Suppressor macrophage (primary cell): ENCODE measurements at places on chromosomes 5 and 9.
A peak's percentile ranks its signal among the peaks of the same experiment; 100 is the strongest.

DNA sequence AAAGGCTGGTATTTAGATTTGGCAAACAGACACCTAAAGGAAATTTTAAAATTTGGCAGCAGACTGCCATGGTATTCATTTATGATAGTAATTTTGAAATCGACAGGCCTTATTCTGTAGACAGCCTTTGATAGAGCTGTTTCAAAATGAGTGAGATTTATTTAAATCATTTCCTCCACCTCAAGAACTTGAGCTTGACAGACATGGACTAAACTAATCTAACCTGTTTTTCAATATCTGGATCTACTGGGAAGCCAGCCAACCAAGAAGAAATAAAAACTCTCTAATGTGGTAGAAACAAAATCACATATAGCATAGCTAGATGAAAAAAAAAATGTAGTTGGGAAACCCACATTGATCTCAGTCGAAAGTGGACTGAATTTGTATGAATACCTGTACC lies 56.9 kb upstream of the RASA1 start:
- no peak for DNase-seq

- no peak for DNase-seq
Observed at GRCh38 chr5:180099733-180100611, 28.4 kb upstream of the RNF130 start.

DNA sequence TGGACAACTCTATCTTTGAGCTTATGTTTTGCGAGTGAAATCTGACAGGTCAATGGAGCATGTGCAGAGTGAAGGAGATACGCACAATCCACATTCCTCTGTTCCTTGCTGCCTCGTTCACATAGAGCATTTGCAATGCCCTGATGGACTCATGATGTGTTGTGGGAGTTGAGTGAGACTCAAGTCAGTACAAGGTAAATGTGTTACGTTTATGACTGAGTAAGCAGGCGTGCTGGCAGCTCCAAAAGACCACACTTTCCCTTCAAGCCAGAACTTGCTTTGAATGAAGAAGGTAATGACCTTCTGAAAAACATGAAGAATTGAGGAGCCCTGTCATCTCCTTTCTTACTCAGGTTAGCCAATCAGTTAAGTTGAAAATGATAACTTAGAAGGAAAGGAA lies 477.8 kb downstream of the CTNND2 start:
- no peak for DNase-seq

- DNase-seq: no peak
Observed at GRCh38 chr5:62671479-62671878, 92.9 kb downstream of the LRRC70 start.

DNA sequence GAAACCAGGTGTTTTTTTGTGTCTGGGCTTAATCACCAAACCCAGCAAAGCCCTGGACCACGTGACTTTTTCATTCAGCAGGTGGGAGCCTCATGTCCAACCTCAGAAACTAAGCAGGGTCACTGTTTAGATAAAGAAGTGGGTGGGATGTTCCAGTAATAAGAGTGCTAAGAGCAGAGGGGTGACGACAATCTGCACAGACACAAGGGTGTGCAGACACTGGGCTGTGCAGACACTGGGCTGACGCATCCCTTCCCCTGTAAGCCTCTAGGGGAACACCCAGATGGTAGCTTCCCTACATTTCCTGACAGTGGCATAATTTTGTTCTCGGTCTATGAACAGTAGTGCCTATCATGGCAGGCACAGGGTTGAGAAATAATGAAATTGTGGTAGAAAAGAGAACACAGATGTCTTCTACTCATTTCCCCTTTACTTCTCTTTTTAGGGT lies 85.1 kb downstream of the SAXO1 start:
- peak; percentile 74 for DNase-seq

- no peak for DNase-seq
Observed at GRCh38 chr9:83996126-83996525, 15.5 kb downstream of the RMI1 start.

DNA sequence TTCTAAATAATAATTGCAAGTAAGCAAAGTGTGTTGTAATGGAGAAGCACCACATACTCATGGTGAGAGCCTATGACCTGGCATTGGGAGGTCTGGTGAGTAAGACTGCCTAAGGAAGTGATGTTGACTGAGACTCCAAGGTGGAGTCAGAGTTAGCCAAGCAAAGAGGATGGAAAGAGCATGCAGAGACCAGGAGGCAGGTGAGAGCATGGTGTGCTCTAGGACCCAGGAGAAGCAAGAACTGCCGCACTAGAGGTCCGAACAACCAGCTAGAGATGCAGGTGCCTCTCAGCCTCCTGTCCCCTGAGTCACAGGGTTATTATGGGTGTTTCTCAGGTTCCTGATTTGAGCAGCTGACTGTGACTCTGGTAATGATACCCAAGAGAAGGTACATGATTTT lies 27.3 kb downstream of the ANP32B start:
- DNase-seq: peak; percentile 6

DNA sequence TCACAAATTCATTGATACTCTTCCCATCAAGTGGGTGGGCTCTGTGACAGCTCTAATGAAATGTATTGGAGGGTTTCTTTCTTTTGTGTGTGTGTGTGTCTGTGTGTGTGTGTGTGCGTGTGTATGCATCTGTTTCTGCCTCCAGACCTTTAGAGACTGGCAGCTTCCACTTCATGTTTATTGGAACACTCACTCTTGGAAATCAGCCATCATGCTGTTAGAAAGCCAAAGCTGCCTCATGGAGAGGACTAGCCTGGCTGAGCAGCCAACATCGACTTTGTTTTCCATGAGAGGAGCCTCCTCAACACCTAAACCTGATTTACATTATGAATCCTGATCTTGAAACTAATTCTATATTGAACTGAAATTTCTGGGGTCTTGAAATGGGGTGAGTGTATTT lies 128.5 kb upstream of the FAM174A start:
- DNase-seq: no peak

DNA sequence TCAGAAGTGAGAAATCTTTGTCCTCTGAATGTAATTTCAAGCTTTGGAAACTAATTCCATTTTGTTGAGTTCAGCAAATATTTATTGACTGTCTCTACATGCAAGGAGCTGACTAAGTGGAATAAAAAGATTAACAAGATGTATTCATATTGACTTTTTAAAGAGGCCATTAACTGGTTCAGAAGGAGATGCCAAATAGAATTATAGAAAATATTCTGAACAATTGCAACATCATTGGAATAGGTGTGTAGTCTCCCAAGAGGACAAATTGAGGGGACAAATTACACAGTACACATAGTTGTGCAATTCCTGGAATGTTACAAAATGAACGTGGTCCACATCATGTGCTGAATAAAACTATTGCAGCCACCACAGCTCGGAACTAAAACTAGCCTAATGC lies 224.2 kb downstream of the NPR3 start:
- no peak for DNase-seq

DNA sequence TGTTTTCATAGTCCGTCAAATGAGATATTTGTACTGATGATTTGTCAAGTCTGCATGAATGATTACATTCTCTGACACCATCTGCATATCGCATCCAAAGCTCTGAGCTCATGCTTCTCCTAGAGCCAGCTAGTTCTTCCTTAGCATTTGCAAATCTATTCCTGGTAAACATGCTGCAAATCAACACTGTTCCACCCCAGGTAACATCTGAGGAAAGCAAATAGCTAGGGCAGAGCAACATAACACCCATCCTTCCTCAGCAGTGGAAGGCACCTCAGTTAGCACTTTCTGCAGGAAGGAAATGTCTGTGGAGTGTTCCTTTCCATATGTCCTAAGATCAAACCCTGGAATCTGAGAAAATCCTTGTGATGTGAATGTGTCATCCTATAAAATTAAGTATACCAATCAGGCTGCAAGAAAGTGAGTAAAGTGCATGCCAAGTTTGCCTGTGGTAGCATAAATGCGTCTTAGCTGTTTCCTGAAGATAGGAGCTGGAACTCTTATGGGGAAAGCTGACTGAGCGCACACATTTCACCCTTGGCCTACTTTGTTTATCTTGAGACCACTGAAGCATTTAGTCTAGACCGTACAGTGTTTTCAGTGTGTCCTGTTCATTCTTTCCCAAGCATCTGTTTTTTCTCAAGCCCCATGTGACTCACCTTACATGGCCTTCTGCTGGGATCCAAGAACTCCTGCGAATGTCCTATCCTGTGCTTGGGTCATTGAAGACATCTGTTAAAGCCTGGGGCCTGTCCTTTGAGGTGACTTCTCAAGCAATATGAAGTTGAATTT lies 50.9 kb upstream of the STARD4 start:
- no peak for DNase-seq

DNA sequence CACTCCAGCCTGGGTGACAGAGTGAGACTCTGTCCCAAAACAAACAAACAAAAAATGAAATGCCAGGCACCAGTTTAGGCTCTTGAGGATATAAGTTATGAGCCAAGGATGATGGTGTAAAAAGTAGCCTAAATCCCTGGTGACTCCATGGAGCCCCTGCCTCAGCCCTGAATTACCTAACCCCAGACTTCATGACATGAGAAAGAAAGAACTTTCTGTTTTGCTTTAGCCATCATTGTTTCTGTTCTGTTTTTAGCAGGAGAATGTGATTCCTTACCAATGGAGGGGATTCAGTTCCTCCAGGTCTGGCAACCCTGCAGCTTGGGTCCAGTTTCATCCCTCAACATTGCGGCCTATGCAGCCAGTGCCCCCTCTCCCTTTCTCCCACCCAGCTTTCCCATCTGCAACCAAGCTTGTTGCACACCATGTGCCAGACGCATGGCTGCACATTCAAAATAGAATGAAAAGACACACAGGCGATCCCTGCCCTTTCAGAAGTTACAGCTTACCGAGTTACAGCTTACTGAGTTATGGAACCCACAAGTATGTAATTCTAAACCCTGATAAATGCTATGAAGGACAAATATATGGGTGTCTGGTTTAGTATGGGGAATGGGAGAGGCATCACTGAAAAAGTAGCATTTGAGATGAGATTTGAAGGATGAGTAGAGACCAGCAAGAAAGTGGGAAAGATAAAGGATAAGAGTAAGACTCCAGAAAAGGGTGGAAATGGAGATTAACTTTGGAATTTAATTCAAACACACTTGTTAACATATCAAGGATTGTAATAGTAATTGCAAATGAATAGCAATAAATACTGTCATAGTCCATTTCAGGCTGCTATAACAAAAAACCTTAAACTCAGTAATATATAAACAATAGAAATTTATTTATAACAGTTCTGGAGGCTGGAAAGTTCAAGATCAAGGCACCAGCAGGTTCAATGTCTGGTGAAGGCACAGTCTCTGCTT lies 6.0 kb upstream of the SEMA5A start:
- no peak for DNase-seq

- no peak for DNase-seq
Observed at GRCh38 chr5:56641635-56642260, 173.6 kb upstream of the MAP3K1 start.

DNA sequence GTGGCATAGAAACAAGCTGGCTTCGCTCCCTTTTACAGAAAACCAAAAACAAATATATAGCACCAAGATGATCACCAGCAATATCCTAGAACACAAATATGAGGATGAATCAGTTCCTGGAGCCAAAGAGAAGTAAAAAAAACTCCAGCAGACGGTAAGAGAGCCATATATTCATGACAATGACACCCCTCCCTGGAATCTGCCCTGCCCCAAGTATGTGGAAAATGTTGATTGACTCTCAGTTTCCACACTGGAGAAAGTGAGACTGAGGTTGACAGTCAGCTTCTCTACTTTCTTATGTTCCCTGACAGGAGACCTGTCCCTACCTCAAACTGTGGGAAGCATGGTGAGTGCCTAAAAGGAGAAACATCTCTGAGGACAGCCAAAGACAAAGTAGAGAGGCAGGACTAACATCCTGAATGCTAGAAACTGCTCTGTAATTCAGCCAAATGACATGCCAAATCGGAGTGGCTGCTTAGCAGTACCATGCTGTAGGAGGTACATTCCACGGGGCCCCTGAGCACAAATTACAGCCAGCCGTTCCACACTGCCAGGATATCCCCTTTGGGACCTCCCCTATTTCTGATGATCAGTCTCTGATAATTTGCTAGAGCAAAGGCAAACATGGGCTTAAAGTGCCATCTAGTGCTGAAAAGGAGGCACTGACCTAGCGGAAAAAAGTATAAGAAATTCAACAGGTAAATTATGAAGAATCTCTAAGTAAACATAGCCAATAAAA lies 424.0 kb upstream of the RGMB start:
- DNase-seq: no peak

- DNase-seq: no peak
Observed at GRCh38 chr9:113152699-113153098, 1.9 kb downstream of the SLC31A2 start.

DNA sequence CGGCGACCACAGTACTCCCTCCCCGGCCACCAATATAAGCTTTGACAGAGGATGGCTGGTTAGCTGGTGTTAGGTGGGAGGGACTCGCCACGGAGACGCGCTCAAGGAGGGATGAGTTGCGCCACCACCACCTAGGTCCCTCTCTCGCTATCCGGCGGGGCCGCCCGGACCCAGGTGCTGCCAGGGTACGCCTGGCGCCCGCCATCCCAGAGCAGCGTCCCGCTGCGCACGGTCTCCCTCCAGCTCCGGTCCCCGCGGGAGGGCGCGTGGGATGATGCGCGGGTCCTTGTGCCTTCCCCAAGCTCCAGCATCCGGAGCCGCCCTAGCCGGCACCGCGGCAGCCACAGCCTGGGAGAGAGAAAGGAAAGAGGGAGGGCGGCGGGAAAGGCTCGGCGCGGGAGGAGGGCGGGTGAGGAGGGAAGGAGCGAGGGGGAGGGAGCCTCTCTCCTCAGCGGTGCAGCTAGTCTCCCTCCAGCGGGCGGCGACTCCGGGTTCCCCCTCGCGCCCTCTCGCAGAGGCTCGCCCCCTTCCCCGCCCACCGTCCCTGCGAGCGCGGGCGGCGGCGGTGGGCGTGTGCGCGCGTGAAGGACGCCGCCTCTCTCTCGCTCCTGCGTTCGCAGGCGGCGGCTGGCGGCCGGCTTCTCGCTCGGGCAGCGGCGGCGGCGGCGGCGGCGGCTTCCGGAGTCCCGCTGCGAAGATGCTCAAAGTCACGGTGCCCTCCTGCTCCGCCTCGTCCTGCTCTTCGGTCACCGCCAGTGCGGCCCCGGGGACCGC lies at the start of gene CAMK4:
Gene CAMK4 (plus strand): TSS at position 598 of the 774 bp plus-strand sequence. CDS start 100 bp downstream, at position 698.
- DNase-seq: no peak

DNA sequence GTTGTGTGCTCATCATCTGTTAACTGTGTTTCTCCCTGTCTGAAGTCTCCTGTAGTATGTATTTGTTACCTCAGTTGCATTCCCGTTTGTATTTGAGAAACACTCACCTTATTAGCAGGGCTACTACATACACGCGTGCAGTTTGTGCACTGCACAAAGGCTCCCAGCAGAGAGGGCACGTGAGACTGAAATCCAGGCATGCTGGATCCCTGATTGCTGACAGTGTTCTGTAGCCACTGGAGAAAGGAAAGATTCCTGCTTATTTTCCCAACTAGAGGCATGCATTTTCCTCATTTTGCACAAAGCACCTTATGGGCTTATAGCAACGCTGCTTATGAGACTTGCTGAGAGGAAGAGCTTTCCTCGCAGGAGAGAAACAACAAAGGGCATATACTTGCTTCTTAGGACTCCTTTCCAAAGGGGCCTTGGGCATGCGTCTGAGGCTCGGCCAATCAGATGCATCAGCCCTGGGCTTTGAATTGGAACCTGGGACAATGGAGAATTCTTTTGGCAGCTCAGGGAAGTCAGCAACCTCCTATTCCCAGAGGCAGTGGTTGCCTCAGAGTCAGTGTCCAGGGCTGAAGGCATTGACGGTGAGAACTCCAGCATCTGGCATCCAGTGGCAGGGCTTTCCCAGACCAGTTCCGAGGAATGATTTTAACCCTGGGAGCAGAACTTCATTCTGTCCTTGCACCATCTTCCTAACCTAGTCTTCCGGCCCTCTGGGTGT lies 9.9 kb upstream of the MEGF10 start:
- DNase-seq: no peak
